Hematopoietic multipotent progenitor cell (in vitro differentiated cells): ENCODE measurements at places on chromosomes 11 and 22. TPM values are rescaled to one million over a fixed set of nuclear protein-coding genes. Genes with fewer than 3 reads are reported as not detected.

The OR5T3 gene
- total RNA-seq: not detected

The DDX25 gene
- total RNA-seq: 0.54 TPM

The POTEH gene
- total RNA-seq: not detected

The CNTN5 gene
- total RNA-seq: not detected

The DEAF1 gene
- total RNA-seq: 80.8 TPM

The CCDC73 gene
- total RNA-seq: under 0.01 TPM

The SREBF2 gene
- total RNA-seq: 95.9 TPM

The OR52K2 gene
- total RNA-seq: not detected

The KIF18A gene
- 2.7 TPM for total RNA-seq

The TSPAN18 gene
- 0.54 TPM for total RNA-seq

The FLRT1 gene
- total RNA-seq: under 0.01 TPM

The SOX10 gene
- total RNA-seq: not detected

The FAM181B gene
- 0.54 TPM for total RNA-seq

The TMEM191B gene
- total RNA-seq: 1.3 TPM

The MIOX gene
- not detected for total RNA-seq

The TRAF6 gene
- total RNA-seq: 11.3 TPM

The SYCE3 gene
- total RNA-seq: 0.54 TPM
